Epithelial cell of esophagus (primary cell): ENCODE measurements at places on chromosomes 5 and 9.

DNA sequence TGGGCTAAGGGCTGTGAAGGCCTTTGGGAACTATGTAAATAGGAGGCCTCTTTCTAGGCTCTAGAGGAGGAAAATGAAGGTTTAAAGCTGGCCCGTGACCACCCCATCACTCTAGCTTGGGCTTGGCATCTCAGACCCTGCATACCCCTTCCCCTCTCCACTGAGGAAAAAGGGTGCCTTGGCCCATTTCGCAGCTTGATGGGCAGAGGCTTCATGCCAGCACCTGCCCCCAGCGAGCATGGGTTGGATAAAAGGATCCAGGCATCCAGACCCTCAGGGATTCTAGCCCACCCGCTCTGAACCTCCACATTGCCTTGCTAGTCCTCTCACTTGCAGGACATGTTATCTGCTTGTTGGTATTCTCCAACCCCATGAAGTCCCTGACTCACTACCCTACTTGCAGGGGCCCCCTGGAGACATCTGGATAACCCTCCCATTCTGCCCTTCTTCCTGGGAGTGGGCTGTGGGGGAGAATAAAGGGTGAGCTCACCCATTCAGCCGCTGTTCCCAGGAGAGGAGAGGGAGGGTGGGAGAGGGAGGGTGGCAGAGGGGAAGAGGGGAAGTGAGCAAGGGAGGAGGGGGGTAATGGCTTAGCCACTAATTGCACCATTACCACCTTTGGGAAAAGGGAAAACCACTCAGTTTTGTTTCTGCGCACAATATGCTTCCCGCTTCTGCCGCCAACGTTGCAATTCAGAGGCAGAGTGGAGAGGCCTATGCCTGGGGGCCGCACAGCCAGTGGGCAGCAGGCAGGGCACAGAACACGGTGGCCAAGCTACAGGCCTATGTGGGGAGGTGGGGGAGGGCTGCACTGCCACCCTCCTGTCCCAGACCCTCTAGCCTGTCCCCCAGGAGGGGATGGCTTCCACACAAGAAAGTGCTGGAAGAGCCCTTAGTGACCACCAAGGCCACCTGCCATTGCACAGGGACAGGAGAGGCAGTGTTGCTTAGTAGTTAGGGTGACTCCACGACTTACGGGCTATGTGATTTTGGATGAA, 2.1 kb upstream of the CAMK2A start:
- no peak for DNase-seq

GRCh38 chr5:159427180-159428012, 97.1 kb upstream of the IL12B start:
- DNase-seq: no peak

DNA sequence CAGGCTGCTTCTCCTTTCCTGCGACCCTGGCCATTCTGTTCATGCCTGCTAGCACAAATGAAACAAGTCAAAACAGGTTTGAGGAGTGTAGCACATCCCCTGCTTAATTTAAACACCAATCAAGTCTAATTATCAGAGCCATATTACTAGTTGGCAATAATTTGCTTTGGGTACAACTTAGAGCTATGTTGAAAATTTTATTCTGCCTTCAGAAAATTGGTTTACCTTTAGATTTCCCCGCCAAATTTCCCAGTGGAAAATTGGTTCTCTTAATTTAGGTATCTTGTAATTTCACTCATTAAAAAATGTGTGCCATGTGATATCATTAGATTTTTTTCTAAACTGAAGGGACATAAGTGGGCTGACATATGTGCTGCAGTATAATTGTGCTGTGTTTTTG, 265.8 kb downstream of the MAST4 start:
- DNase-seq: no peak

- DNase-seq: peak; percentile 44
Measured at GRCh38 chr9:102974530-102974929, 20.6 kb upstream of the CYLC2 start.

DNA sequence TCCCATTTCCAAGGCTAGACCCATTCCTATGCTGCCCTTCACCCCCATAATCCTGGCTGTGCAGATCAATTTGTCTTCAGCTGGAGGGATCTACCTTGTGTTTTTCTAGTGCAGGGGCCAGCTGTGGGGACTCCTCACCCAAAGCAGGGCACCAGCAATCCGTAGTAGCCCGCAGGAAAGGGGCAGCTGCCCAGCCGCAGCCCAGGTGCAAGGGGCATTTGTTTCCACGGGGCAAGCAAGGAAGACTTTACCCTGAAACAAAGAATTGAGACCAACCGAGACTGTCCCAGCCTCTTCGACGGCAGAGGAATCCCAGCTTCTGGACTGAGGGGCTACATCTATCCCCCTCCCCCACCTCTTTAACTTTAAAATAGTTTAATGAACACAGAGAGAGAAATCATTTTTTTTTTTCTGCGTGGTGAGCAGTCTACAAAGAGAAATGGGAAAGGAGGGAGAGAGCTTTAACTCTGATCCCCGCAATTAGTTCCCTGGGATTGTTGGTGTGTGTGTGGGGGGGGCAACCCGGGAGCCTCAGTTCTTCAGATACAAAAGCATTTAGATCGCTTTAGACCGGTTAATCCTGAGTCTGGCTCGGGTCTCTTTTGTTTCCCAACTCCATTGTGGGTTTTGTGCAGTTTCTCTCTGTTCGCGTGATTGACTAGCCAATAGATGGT, 10.6 kb upstream of the LHX2 start:
- DNase-seq: no peak

DNA sequence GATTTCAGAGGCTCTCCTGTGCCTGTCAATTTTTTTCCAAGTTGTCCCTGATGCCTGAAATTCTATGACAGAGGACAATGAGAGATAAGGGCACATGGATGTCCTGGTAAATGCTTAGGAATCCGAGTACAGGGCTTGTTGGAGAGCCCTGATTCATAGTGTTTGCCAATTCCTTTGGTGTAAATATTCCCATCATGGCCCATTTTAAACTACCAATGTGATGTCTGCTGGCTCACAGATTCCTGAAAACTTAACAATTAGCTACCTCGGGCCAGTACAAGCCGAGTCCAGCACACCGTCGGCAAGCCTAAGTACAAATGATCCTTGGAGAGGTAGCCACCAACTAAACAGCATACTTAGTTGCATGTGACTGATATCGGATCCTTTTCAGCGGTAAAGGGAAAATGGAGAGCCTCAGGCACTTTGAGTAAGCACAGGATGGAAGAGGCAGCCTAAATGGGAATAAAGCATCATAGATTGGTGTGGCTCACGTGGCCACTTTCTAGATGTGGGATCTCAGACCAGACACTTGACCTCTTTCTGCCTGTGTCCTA, 3.6 kb downstream of the ITK start:
- no peak for DNase-seq

GRCh38 chr9:84652496-84653120, 16.9 kb upstream of the NTRK2 start:
- DNase-seq: peak; percentile 14
